ENCODE measurements at places on chromosomes 3 and 15.

DNA sequence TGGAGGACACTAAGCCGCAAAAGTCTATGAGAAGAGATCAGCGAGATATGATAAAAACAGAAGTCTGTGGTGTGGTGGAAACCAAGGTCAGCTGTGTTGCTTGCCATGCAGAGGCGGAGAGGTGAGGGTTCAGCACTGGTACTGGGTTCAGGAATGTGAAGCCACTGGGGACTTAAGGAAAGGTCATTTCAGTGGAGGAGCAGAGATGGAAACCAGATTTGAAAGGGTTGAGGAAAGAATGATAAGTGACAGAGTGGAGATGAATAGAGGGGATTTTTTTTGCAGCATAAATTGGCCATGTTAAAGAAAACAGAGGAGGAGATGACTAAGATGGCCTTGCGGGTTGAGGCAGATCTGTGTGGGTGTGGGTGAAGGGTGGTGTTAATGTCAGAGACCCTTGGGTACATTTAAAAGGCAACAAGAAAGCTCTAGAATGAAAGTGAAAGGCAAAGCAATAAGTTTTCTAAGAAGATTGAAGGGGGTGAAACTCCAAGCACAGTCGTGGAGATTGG, 265.5 kb downstream of the ADAMTSL3 start:
- DNase-seq = no peak

GRCh38 chr15:53739651-53740050, 19.8 kb downstream of the WDR72 start:
- no peak for DNase-seq

DNA sequence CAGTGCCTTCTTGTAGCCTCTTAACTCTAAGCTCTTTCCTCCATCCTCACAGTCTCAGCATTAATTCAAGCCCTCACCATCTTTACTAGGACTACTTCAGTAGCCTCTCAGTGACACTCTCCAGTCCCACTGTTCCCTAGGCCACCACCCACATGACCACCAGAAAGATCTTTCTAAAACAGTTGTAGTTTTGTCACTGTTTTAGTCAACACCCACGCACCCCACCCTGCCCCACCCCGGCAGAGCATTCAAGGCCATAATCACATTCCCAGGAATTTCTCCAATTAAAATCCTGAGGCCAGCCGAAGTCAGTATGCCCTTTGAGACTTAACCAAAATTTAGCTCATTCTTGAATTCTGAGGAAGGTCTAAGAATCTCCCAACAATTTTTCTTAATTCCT, 31.2 kb upstream of the PSMD6 start:
- no peak for DNase-seq

DNA sequence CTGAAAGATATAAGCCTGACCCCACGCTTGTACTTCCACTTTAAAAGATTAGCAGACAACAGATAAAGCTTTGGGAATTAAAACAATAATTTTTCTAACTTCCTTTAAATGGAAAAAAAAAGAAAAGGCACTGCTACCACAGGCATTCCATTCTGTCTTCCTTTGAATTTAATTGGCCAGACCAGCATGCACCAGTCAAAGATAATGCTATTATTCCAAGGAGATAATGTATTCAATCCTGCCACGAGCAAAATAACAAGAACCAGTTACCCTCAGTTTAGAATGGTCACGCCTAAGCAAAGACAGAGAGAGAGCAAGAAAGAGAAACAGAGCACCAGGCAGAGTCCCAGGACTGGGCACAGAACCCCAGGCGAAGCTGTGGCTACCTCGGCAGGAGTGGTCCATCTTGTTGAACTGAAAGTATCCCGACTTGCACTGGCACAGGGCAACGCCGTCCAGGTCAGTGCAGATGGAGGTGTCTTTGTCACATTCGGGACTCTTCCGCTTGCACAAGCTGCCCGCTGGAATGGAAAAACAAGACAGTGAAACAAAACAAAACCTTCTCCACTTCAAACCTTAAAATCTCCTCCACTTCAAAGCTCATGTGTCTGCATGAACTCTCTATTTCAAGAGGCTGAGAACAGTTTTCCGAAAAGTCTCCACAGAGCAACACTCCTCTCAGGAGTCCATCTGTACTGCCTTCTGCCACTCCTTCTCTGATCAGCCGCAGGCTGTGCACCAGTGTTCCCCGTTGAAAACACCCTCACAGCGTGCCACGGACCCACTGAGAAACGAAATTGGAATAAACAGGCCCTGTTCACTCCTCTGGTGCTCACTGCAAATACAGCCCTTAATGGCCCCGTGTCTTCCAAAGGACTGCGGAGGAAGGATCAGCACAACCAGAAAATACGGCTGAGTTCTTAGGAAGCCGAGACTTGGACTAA, 58.2 kb downstream of the HEG1 start:
- no peak for DNase-seq

DNA sequence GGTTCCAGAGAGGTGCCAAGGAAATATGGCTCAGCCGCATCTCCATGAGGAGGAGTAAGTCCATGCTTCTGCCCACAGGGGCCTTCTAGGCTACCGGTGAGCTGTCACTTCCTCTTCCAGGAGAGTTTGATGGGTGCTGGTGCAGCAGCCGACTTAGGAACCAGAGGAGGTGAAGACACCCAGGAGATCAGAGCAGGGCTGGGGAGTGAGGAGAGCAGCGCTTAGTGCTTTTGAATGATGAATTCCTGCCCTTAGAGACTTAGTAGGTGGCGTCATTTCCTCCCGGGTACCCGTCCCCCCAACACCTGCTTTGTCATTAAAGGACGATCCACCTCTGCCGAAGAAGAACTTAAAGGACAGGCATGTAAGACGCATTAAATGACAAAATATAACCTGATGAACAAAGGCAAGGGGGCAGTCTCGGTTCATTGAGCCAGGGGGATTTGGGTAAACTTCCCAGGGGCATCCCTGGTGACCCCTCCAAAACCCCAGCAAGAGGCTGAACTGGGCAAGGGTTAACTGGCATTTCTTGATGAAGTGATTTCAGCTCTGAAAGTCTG, 67.6 kb downstream of the HES1 start:
- no peak for DNase-seq

GRCh38 chr3:127368186-127369032, 80.6 kb upstream of the PRR20G start:
- DNase-seq = no peak

- DNase-seq = no peak
Observed at GRCh38 chr3:68631850-68632545, 300.3 kb downstream of the TAFA4 start.

DNA sequence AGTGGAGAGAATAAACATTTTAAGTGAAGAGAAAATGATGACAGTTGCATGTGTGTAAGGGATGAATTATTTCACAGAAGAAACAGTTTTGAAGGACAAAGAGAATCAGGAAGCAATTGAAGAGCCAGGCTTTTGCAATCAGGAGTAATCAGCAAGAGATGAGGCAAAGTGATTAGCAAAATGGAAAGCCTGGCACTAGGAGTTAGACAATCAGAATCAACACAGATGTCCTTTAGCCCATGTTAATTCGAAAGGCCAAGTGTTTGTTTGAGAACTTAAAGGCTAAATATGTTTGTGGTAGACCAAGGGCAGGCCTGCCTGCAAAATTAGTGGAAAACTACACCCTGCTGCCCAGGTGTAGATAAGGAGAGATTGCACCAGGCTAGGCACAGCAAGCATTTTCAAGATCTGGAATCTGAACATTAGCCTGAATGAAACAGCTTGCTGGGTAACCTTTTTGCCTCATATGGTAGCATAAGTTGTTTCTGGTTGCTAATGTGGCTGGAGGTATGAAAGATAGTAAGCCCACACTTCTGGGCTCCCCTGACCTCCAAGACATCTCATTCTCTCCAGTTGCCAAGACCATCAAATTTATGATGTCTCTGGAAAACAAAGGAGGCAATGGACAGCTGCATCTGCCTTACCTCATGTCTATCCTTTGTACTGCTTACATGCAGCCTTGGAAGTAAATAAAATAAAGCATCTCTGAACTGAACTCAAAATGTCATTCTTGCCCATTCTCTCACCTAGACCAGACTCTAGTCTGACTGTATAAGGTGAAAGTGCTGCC, 22.0 kb upstream of the LEKR1 start:
- DNase-seq = no peak

GRCh38 chr3:134242649-134243617, 7.7 kb downstream of the RYK start:
- peak; percentile 80 for DNase-seq

DNA sequence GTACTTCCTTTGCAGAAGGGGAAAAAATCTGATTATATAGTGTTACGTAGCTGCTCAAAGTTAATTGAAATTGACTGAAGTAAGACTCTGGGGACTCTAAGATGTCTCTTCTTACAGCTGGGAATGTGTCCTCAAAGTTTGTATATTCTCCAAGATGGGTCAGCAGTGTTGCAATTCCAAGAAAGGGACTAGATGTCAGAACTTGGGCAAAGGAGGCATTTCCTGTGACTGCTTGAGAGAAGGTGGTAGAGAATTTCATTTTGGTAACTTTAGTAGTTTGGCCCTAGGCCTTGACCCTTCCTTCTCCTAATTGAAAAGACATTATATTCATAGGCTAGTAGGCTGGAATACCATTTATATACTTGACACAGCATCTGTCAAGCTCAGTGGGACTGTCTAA, 33.9 kb downstream of the PTPRG start:
- DNase-seq = no peak

DNA sequence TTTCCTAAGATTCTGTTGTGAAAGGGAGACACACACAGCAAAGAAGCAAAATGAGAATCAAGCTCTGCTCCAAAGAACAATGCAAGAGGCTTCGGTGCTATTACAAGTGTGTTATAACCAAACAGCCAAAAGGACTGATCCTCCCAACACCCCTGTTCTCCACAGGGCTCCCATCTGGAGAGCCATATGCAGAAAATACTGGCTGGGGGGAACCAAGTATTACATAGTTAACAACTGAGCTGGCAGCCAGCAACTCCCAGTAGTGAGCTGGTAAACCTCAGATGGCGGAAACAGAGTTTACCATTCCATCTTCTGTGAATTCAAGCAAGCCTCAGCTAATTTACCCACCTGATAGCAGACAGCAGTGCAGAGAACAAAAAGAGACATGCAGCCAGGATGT, 156.4 kb downstream of the NTRK3 start:
- no peak for DNase-seq

- no peak for DNase-seq
Observed at GRCh38 chr3:174346571-174346970, 512.6 kb upstream of the NAALADL2 start.

DNA sequence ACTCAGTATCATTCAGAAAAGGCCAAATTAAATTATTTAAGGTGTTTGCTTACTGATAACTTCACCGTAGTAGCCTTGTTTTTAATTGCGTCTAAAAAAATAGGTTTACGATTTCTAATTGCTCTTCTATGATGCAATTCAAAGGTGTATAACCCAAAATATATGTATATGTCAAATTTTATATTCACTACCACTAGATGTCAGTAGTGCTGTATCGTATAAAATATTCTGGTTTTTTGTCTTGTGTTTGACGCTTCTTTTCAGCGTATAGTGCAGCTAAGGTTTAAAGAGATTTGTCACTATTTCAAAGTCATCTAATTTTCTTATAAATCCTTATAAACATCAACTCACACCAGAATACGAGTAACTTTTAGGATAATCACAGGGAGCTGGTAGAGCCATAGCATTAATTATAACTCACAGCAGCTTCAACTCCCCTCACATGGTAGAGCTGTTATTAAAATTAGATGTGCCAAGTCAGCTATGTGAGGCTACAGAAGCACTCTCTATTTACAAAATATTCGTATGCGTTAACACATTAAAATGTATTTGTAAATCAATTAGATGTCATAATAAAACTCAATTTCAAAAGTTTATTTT, 3.5 kb downstream of the PFN2 start:
- DNase-seq = no peak

GRCh38 chr15:96232335-96232734, 98.2 kb upstream of the NR2F2 start:
- no peak for DNase-seq

DNA sequence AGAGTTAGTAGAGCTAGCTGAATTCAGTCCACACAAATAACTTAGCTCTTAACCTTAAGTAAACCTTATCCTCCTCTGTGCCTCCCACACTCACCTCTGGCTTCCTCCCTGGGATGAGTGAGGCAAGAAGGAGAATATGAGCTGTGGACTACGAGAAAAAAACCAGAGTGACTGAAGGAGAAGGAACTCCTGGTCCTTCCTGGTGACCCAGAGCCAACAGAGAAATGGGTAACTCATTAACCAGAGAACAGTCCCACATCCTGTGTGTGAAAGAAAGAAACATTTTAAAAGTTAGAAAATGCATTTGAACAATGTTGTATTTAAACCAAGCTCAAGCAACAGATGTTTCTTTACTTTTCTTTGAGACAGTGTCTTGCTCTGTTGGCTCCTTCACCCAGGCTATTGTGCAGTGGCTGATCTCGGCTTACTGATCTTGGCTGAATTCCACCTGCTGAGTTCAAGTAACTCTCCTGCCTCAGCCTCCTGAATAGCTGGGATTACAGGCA, 27.5 kb upstream of the FAM81A start:
- DNase-seq = no peak

GRCh38 chr3:31567036-31567435, 34.3 kb downstream of the STT3B start:
- DNase-seq = no peak

DNA sequence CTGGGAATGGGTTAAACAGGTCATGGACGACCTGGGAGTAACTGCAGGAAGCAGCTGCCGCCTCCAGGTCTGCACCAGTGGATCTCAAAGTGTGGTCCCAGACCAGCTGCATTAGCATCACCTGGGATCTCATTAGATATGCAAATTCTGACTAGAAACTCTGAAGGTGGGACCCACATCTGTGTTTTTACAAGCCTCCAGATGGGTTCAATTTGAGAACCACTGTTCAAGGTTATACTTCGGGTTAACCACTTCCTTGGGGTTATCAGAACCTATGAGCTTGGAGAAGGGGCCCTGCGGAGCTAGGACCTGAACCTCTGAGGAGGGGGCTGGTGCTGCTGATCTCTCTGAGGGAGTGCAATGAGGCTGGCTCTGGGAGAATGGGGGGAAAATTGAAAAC, 324.8 kb upstream of the CTDSPL start:
- no peak for DNase-seq

DNA sequence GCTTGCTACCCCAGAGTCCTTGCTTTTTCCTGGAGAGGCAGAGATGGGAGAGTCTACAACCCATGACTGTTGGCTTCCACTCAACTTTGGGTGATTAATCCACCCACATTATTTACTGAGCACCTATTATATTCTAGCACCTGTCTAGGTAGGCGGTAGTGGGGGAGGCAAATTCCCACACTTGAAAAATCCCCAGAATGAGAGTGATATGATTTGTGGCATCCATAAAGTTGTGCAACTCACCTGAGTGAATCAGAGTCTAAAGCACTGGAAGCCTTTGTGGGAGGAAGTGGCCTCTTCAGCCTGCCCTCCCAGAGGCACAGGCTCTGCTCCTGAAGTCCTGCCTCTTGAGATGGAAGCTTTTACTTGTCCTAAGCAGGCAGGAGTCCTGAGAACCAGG, 40.4 kb upstream of the CTNNB1 start:
- DNase-seq = no peak

GRCh38 chr3:106758459-106758858, 618.8 kb upstream of the CCDC54 start:
- DNase-seq = no peak

DNA sequence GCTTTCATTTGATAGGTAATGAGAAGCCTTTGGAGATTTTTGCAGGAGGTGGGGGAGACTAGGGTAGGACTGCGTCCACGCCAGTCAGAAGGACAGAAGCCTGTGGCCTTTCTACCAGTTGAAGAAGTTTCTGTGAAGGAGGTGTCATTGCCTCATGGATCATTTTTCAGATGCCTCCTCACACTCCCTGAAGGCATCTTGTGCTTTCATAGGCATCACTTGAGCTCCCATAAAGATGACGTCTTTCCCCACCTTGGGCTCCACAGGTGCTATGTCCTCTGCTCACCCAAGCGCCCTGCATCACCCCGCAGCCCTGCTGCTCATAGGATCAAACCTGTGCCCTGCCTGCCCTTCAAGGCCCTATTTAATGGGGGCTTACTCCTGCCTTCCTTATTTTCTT, 7.5 kb upstream of the ITGA11 start:
- no peak for DNase-seq
